Uterus (tissue), 4 donors: ENCODE measurements at places on chromosomes 16 and 17. TPM values are rescaled to one million over a fixed set of nuclear protein-coding genes. Genes with fewer than 3 reads are reported as not detected.
A peak's percentile ranks its signal among the peaks of the same experiment; 100 is the strongest.

DNA sequence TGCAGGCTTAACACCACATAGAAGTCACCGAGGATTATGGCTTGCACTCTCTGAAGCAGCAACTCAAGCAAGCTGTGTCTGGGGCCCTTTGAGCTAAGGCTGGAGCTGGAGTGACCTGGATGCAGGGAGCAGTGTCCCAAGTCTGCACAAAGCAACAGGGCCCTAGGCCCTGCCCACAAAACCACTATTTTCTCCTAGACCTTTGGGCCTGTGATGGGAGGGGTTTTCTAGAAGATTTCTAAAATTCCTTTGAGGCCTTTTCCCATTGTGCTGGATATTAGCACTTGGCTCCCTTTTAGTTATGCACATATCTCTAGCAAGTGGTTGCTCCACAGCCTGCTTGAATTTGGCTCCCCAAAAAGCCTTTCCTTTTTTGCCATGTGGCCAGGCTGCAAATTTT lies 44.5 kb downstream of the KCNJ16 start:
- no peak overlapping the region for H3K27ac ChIP-seq
- no peaks in the 10 kb centered on the region for H3K36me3 ChIP-seq
- no peak overlapping the region for H3K4me3 ChIP-seq
- H3K4me1 ChIP-seq, result no peaks in the 10 kb centered on the region
- DNase-seq, result no peak

The KRT20 gene
- 0.26 TPM for total RNA-seq

- no peak overlapping the region for H3K4me3 ChIP-seq
- H3K4me1 ChIP-seq, result no peaks in the 10 kb centered on the region
- no peaks in the 10 kb centered on the region for H3K36me3 ChIP-seq
- H3K27ac ChIP-seq, result no peak overlapping the region
- DNase-seq, result no peak
- H3K27me3 ChIP-seq, result no peaks in the 10 kb centered on the region
Observed at GRCh38 chr16:53949715-53950410, 245.9 kb downstream of the FTO start.

DNA sequence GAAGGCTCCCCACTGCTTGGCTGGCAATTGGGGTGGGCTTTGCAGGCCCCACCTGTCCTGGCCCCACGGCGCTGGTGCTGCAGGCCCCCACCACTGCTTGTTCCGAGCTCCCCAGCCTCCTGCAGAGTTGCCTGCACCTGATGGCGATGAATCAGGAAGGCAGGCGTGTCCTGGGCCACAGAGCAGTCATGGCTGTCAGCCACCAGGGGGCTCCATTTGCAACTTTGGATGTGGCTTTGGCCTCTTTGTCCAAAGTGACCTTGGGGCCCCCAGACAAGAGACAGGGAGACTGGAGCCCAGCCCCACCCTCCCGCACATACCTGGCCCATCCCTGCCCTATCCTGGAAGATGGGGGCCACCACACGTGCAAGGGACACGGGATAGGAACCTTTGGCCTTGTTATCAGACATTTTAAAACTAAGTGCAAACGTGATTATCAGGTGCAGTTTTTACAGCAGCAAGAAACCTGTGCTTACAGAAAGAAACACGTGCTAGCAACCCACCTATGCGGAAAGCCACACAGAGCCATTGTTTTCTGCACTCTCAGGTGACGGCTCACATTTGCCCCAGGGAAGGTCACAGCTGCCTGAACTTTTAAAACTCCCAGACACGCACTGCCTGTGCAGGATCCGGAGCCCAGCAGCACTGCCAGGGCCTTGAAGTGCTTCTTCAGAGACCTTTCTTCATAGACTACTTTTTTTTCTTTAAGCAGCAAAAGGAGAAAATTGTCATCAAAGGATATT lies at the start of gene DNASE1:
DNASE1 (plus strand) TSS at position 443 of the 743 bp plus-strand sequence. CDS start 683 bp downstream, outside the sequence.
- H3K27ac ChIP-seq, result no peak within 1 kb of the TSS
- H3K4me3 ChIP-seq, result no peak within 1 kb of the TSS
- H3K4me1 ChIP-seq, result no peaks in the 10 kb centered on the region
- H3K36me3 ChIP-seq, result no peaks in the 10 kb centered on the region

- H3K4me1 ChIP-seq, result no peaks in the 10 kb centered on the region
- no peak overlapping the region for H3K4me3 ChIP-seq
- no peak for DNase-seq
- H3K27me3 ChIP-seq, result no peaks in the 10 kb centered on the region
Observed at GRCh38 chr17:27862840-27863239, 30.3 kb downstream of the LYRM9 start.

The GAS2L2 gene
- 0.69 TPM for total RNA-seq

DNA sequence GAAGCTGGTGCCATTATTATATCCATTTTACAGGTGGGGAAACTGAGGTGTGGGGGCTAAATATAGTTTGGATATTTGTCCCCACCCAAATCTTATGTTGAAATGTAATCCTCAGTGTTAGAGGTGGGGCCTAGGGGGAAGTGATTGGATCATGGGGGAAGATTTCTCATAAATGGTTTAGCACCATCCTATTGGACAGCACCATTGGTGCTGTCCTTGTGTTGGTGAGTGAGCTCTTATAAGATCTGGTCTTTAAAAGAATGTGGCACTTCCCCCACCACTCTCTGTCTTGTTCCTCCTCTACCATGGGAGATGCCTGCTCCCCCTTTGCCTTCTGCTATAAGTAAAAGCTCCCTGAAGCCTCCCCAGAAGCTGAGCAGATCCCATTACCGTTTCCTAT lies 119.8 kb upstream of the SEC14L1 start:
- H3K27me3 ChIP-seq, result no peaks in the 10 kb centered on the region
- H3K36me3 ChIP-seq, result no peaks in the 10 kb centered on the region
- H3K4me1 ChIP-seq, result no peaks in the 10 kb centered on the region

- no peaks in the 10 kb centered on the region for H3K36me3 ChIP-seq
- H3K27me3 ChIP-seq, result no peaks in the 10 kb centered on the region
Observed at GRCh38 chr17:40499551-40500189, 1.8 kb downstream of the TNS4 start.

DNA sequence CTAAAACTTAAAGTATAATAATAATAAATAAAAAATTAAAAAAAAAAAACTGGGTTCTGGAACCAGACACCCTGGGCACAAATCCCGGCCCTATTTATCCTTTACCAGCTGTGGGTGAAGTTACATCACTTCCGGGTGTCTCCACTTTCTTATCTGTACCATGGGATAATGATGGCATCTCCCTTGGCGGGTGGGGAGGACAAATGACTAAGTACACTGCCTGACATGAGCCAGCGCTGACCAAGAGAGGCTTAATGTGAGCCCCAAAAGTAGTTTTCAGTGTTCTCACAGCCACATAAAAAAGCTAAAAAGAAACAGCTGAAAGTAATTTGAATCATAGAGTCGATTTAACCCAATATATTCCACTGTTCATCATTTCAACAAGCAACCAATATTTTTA lies 424.9 kb downstream of the SOX9 start:
- no peaks in the 10 kb centered on the region for H3K36me3 ChIP-seq
- DNase-seq, result no peak
- no peak overlapping the region for H3K27ac ChIP-seq
- H3K4me1 ChIP-seq, result no peaks in the 10 kb centered on the region
- no peaks in the 10 kb centered on the region for H3K27me3 ChIP-seq

The CCL3 gene
- not detected for total RNA-seq

GRCh38 chr17:33992113-33992512 lies 263.0 kb upstream of the CCL2 start:
- H3K27ac ChIP-seq, result no peak overlapping the region
- H3K4me3 ChIP-seq, result no peak overlapping the region
- H3K36me3 ChIP-seq, result no peaks in the 10 kb centered on the region
- no peaks in the 10 kb centered on the region for H3K27me3 ChIP-seq
- DNase-seq, result no peak

GRCh38 chr16:85842848-85843247 lies 43.4 kb downstream of the COX4I1 start:
- H3K36me3 ChIP-seq, result no peaks in the 10 kb centered on the region
- no peaks in the 10 kb centered on the region for H3K4me1 ChIP-seq
- no peak for DNase-seq
- H3K27ac ChIP-seq, result no peak overlapping the region
- H3K4me3 ChIP-seq, result no peak overlapping the region
- H3K27me3 ChIP-seq, result no peaks in the 10 kb centered on the region

The ALOX12B gene
- total RNA-seq, result not detected

The PRR35 gene
- not detected for total RNA-seq

- no peak for DNase-seq
- H3K4me1 ChIP-seq, result no peaks in the 10 kb centered on the region
- no peak overlapping the region for H3K4me3 ChIP-seq
- no peaks in the 10 kb centered on the region for H3K36me3 ChIP-seq
- H3K27me3 ChIP-seq, result no peaks in the 10 kb centered on the region
Observed at GRCh38 chr16:49837688-49838410, 18.1 kb downstream of the ZNF423 start.

DNA sequence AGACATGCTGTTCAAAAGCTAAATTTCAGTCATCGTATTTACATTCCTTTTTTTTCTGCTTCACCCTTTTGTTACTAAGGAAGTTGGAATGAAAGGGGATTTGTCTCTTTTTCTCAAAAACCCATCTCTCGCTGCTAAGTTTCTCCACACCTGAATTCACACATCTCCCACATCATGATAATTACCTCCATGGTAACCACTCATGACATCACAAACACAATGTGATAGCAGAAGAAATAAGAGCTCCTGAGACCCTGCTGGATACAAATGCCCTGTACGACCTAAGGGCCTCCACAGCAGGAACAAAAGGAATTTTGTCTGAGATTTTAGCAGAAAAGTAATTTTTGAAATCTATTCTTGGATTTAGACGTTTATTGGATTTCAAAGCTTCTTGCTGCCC lies 82.6 kb upstream of the GNAO1 start:
- DNase-seq, result no peak
- H3K27ac ChIP-seq, result no peak overlapping the region
- H3K36me3 ChIP-seq, result no peaks in the 10 kb centered on the region
- no peaks in the 10 kb centered on the region for H3K4me1 ChIP-seq
- H3K4me3 ChIP-seq, result no peak overlapping the region

GRCh38 chr16:82651921-82652601 lies 25.3 kb downstream of the CDH13 start:
- H3K27ac ChIP-seq, result no peak overlapping the region
- no peaks in the 10 kb centered on the region for H3K36me3 ChIP-seq
- peaks cover 4% of the 10 kb centered on the region for H3K4me1 ChIP-seq
- no peak overlapping the region for H3K4me3 ChIP-seq
- DNase-seq, result no peak

- H3K36me3 ChIP-seq, result no peaks in the 10 kb centered on the region
- no peak for DNase-seq
- no peaks in the 10 kb centered on the region for H3K27me3 ChIP-seq
- no peak overlapping the region for H3K27ac ChIP-seq
- no peak overlapping the region for H3K4me3 ChIP-seq
- H3K4me1 ChIP-seq, result no peaks in the 10 kb centered on the region
Observed at GRCh38 chr17:19411631-19412030, 599 bp downstream of the RNF112 start.

The CCL4L2 gene
- 6.7 TPM for total RNA-seq

DNA sequence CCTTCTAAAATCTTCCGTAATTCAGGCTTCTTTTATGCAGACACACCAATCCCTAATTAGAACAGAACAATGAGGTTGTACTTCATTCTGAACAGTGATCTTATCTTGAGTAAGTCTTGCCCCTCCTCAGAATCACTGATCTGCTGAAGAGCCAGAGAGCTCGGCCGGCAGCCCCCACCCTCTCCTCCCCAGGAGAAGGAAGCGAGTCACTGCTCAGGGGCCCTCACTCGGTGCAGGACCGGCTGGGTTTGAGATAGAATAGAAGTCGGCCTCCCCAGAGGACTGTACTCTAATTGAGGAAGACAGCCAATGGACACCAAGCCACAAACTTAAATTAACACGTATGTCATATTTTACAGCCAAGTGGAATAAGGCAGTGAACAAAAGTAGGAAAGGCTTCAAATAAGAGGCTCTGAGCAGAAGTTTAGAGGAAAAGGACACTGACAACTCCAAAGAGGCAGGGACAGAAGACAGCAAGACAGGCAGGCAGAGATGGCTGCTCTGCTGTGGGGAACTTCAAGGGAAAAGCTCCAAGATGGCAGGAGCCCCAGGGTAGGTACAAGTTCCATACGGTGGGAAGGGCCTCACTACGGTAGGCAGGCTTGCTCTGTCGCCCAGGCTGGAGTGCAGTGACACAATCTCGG lies 18.6 kb downstream of the CREBBP start:
- H3K27me3 ChIP-seq, result no peaks in the 10 kb centered on the region
- H3K4me3 ChIP-seq, result no peak overlapping the region
- H3K36me3 ChIP-seq, result no peaks in the 10 kb centered on the region
- peaks cover 48% of the 10 kb centered on the region for H3K4me1 ChIP-seq
- DNase-seq, result no peak
- H3K27ac ChIP-seq, result peak overlapping the region; percentile 9

GRCh38 chr16:85048921-85049562 lies 21.4 kb downstream of the KIAA0513 start:
- DNase-seq, result no peak
- H3K27me3 ChIP-seq, result no peaks in the 10 kb centered on the region
- H3K4me3 ChIP-seq, result no peak overlapping the region
- H3K4me1 ChIP-seq, result no peaks in the 10 kb centered on the region
- no peak overlapping the region for H3K27ac ChIP-seq

- no peak for DNase-seq
- H3K27me3 ChIP-seq, result no peaks in the 10 kb centered on the region
- no peak overlapping the region for H3K27ac ChIP-seq
- H3K4me3 ChIP-seq, result no peak overlapping the region
- H3K36me3 ChIP-seq, result no peaks in the 10 kb centered on the region
Observed at GRCh38 chr16:89969741-89970410, 21.3 kb downstream of the DEF8 start.

DNA sequence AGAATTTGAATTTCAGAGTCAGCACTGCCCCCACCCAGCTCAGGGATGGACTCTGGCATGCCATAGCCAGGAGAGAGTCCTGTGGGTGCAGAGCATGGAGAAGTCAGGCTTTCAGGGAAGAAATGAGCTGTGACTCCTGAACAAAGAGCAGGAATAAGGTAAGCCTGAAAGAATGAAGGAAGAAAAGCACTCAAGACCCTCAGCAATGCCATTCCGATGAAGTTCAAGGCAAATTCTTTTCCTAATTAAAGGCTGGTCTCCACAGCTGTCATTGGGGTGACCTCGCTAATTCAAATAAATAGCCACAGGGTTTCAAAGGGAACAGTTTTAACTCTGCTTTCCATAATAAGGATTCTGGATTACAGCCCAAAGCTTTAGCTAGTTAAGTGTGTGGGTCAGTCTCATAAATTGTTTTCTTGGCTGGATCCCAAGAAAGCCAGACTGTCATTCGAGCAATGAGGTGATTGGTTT lies 31.7 kb downstream of the TOM1L2 start:
- peaks cover 9% of the 10 kb centered on the region for H3K4me1 ChIP-seq
- no peak overlapping the region for H3K4me3 ChIP-seq
- H3K27ac ChIP-seq, result peak overlapping the region; percentile 49
- no peaks in the 10 kb centered on the region for H3K27me3 ChIP-seq
- H3K36me3 ChIP-seq, result no peaks in the 10 kb centered on the region
- no peak for DNase-seq

DNA sequence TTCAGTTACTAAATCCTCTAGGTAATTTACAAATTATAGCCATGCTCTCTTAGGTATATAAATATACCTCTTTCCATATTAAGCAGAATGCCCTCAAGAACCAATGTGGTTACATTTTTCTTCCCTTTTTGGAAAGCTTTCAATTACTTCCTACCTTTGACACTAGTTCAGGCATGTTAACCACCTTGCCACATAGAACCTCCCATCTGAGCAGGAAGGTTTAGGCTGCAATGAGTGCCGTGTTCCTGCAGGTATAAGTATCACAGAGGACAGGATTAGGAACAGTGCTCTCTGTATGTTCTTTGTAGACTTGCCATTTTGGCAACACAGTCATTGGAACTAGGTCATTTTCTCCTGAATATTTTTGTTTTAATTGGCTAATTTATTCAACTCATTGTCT lies 20.1 kb downstream of the KRT25 start:
- no peak overlapping the region for H3K27ac ChIP-seq
- H3K4me3 ChIP-seq, result no peak overlapping the region
- H3K27me3 ChIP-seq, result no peaks in the 10 kb centered on the region
- DNase-seq, result no peak
- no peaks in the 10 kb centered on the region for H3K4me1 ChIP-seq
